ENCODE measurements at places on chromosomes 2 and 18. TPM values are rescaled to one million over a fixed set of nuclear protein-coding genes. Genes with fewer than 3 reads are reported as not detected.

LRPPRC gene
- 166 TPM for total RNA-seq

IL1RL2 gene
- total RNA-seq, result 0.33 TPM

ANKRD36B gene
- total RNA-seq, result 24.0 TPM

DSC2 gene
- not detected for total RNA-seq

CELF4 gene
- not detected for total RNA-seq

AP1S3 gene
- total RNA-seq, result 15.4 TPM

RIT2 gene
- total RNA-seq, result not detected

SPP2 gene
- total RNA-seq, result not detected

IGFBP5 gene
- total RNA-seq, result not detected

DIPK1C gene
- total RNA-seq, result not detected

ANO7 gene
- 0.86 TPM for total RNA-seq

PRKCE gene
- total RNA-seq, result 7.9 TPM

PJVK gene
- 1.9 TPM for total RNA-seq

GAL3ST2 gene
- total RNA-seq, result not detected

AQP12A gene
- total RNA-seq, result not detected

LAMA1 gene
- not detected for total RNA-seq

NETO1 gene
- total RNA-seq, result not detected

ZNF804A gene
- not detected for total RNA-seq

B3GNT7 gene
- total RNA-seq, result 0.16 TPM

TMBIM1 gene
- total RNA-seq, result 82.3 TPM

NEU2 gene
- not detected for total RNA-seq

TDRD15 gene
- not detected for total RNA-seq

MC2R gene
- total RNA-seq, result not detected

COL5A2 gene
- total RNA-seq, result 0.66 TPM

CPLX4 gene
- total RNA-seq, result not detected

SLC5A7 gene
- total RNA-seq, result not detected

CD8B gene
- 273 TPM for total RNA-seq

CCT7 gene
- total RNA-seq, result 758 TPM

SLC11A1 gene
- total RNA-seq, result 1.1 TPM

ITGB6 gene
- total RNA-seq, result not detected

GATA6 gene
- 0.04 TPM for total RNA-seq

IL36A gene
- total RNA-seq, result not detected

KCNG3 gene
- total RNA-seq, result 0.09 TPM

LOXL3 gene
- 0.77 TPM for total RNA-seq

ST6GAL2 gene
- not detected for total RNA-seq

ITGA6 gene
- 8.0 TPM for total RNA-seq

DUSP19 gene
- 3.6 TPM for total RNA-seq

IHH gene
- not detected for total RNA-seq

LHCGR gene
- total RNA-seq, result not detected

BOLL gene
- total RNA-seq, result not detected
